Suppressor macrophage treated with lipopolysaccharide for 1 hour (primary cell): ENCODE measurements at places on chromosomes 12 and 14.

DNA sequence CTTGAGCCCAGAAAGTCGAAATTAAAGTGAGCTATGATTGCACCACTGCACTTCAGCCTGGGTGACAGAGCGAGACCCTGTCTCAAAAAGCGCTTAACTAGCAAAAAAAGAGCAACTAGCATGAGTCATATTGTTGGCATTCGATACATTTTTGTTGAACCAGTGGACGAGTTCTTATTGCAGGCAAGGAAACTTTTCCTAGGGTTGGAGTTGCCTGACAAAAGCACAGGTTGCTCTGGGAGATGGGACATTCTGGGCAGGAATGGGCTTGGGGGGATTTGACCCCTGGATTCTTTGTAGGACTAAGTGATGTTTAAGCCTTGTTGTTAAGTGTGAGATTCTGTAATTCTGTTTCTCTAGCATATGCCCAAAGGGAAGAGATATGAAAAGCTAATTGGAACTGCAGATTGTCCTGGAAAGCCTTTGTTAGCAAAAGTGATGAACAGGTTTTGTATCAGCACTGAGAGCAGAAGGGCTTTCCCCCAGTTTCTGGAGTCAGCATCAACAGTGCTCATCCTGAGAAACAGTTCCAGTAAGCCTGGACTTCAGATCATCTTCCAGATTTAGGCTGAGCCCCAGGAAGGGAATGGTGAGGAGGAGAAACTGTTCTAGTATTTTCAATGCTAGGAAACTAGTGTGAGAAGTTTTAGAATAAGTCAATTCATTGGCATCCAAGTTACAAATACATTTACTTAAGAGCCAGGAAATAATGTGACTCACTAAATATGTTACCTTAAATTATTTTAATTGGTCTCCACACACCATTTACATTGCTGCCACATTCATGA, 123.1 kb downstream of the SRGAP1 start:
- no peak for DNase-seq

GRCh38 chr14:37140176-37140575, 32.2 kb downstream of the SLC25A21 start:
- no peak for DNase-seq

GRCh38 chr12:91606662-91607377, 424.2 kb upstream of the DCN start:
- no peak for DNase-seq

DNA sequence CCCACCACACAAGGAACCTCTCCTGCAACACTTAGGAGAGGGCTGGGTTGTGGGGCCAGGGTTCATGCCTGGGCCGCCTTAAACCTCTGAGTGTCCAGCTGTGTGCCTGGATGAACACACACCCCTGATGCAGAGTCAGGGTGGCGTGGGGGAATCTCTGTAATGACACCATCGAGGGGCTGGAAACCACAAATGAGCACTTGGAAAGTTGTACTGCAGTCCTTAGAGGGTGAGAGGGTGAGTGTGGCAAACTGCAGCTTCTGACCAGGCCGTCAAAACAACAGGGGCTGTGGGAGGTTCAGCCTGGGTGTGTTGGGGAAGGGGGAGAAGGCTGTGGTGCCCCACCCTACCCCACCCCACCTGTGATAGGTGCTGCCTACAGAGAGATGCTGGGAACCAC, 12.4 kb upstream of the KRT5 start:
- DNase-seq, result peak; percentile 21

DNA sequence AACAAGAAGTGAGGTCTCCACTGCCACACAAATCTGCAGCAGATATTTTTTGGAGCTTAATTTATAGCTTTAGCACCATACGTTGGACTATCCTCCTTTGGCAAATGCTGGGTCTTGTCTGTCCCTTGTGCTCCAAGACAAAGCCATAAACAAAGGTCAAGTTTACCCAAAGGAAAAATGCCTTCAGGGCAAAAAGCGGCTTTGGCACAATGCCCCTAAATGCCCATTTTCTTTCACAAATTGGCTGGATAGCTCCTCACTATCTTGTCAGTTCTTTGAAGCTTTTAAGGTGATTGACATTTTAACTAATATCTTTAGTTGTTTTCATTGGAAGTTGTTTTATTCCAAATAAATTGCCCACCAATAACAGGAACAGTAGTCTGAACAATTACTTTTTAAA, 59.6 kb downstream of the EML5 start:
- no peak for DNase-seq

DNA sequence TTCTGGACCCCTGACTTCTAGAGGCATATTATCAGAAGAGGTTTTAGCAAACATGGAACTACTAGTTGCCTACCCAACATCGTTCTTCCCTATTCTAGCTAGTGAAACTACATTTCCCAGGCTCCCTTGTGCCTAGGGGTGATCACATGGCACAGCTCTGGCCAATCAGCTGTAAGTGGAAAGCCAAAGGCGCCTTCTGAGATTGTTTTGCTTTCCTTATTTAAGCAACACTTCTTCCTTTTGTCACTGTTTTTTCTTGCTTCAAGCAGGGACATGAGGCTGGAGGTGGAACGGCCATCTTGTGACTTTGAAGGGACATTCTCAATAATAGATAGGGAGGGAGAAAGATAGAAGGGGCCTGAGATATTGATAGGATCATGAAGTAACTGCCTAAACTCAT, 136.7 kb downstream of the ZNF664 start:
- DNase-seq, result peak; percentile 33

DNA sequence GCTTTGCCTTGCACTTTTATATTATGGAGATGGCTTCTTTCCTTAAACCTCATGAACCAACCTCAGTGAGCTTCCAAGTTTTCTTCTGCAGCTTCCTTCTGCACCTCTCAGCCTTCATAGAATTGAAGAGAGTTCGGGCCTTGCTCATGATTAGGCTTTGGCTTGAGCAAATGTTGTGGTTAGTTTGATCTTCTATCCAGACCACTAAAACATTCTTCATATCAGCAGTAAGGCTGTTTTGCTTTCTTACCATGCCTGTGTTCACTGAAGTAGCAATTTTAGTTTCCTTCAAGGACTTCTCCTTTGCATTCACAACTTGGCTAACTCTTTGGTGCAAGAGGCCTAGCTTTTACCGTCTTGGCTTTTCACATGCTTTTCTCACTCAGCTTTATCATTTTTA, 125.4 kb downstream of the SNAPC1 start:
- DNase-seq, result no peak

DNA sequence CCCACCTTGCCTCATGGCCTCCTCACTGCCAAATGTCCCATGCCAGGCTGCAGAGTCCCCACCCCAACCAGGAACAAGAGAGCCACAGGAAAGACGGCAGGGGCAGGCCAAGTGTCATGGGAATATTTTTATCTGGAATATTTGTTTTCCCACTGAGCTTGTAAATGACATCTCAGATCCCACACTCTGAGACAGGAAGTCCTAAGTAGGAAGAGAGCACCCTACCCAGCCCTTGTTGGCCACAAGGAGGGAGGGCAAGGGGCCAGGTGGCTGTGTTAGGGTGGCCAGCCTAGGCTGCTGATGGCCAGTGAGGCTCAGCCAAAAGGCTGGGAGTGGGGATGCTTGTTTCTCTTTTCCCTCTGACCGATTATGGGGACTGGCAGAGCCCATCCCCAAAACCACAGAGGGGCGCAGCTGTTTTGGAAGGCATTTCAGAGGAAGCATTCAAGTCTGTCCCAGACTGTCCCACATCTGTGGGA, 7.7 kb upstream of the MEG3 start:
- DNase-seq, result no peak

DNA sequence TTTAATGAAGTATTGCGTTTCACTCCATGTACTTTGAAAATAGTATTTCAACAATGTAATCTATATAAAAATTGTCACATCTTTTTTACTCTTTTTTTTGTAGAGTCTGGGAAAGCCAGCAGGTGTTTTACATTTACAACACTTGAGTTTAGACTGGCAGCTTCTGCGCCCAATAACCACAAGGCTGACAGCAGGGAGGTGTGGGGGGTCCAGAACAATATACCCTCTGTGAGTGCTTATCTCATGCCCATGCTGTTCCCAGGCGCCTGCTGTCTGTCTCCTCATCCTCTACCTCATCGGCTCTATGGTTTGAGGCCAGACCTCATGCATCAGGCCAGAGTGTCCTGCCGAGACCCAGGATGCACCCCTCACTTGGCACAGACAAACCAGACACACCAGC, 24.9 kb downstream of the FBRSL1 start:
- no peak for DNase-seq

DNA sequence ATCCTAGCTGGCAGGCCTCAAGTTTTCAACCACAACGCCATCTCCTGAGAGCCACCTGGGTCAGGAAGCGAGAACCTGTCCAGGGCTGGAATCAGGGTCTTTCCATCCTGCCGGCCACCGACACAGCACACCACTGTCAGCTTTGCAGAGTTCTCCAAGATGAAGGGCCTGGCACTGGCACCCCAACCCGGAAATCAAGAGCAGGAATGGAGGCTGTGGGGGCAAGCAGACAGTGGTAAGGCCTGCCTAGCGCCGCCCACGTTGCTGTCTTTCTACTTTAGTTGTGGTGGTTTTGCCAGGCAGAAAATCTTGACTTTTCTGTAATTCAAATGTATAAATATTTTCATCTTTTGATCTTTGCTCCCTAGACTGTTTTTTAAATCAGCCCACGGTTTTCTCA, 90.7 kb downstream of the ITPK1 start:
- no peak for DNase-seq

GRCh38 chr12:14618983-14619382, 51.3 kb upstream of the PLBD1 start:
- no peak for DNase-seq

- DNase-seq, result peak; percentile 86
Measured at GRCh38 chr12:120640861-120641833, 721 bp downstream of the CABP1 start.

DNA sequence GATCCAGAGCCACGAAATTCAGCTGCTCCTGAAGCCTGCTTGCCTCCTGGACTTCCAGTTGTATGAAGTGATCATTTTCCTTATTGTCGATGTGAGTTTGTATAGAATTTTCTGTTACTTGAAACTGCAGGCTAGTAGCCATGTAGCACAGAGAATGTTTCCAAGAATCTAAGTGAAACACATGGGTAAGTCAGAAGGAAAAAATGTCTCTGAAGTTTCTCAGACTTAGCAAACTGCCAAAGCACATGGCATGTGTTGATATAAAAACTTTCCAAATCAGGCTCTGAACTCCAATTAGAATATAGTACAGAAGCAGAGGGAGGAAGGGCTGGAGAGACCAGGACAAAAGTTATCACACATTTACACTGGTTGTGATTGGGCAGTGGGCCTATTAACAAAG, 9.8 kb upstream of the PCNX1 start:
- DNase-seq, result no peak

GRCh38 chr14:24861083-24861630, 188.8 kb downstream of the STXBP6 start:
- no peak for DNase-seq

GRCh38 chr14:78405079-78405856, 235.1 kb downstream of the NRXN3 start:
- no peak for DNase-seq

GRCh38 chr12:18313306-18313705, 52.0 kb downstream of the PIK3C2G start:
- DNase-seq, result no peak

- no peak for DNase-seq
Measured at GRCh38 chr14:78107166-78107565, 63.0 kb upstream of the NRXN3 start.

- peak; percentile 50 for DNase-seq
Measured at GRCh38 chr14:58637040-58637390, 747 bp upstream of the DACT1 start.

GRCh38 chr14:65164068-65164824, 61.9 kb upstream of the MAX start:
- peak; percentile 79 for DNase-seq
